Stimulated activated CD8-positive, alpha-beta memory T cell treated with anti-CD3 and anti-CD28 coated beads, Interleukin-15, amount 100 ng/mL, for 48 hours (primary cell): ENCODE measurements at places on chromosomes 7 and 10.

- no peak for DNase-seq
These were observed 76.6 kb upstream of the PFKP start for GRCh38 chr10:2990764-2991163.

- DNase-seq = no peak
These were observed 1.2 kb downstream of the ITIH2 start for GRCh38 chr10:7704071-7705016.

DNA sequence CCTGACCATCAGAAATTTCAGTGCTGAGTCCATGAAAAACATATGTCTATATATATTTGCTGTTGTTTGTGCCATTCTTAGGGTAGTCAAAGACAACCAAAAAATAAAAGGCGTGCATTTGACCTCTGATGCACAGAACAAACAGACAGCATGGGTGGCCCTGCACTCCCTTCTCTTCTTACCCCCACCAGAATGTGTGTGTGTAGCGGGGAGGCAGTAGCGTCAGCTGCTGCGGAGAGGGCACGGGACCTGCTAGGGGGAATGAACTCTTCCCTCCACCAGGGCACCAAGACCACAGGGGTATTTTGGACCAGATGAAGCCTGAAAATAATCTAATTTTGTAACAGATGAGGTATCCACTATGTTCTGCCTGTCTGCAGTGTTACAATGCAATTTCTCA is 277.7 kb upstream of the ZNF32 start:
- no peak for DNase-seq

DNA sequence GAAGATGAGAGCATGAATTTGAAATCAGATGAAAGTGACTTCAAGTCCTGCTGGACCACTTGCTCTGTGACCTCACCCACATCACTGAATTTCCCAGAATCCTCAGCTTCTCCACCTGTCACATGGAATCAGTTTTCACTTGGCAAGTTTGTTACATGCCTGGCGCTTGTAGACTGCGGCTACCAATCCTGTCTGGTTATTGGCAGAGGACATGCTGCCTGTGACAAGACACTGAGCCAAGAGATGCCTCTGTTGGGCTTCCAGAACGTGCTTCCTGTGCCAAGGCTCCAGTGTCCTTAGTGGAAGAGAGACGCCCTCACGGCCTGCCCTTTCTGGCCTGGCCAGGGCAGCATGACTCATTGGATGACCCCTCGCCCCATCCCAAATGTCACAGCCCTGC is 4.4 kb upstream of the MYL10 start:
- no peak for DNase-seq

DNA sequence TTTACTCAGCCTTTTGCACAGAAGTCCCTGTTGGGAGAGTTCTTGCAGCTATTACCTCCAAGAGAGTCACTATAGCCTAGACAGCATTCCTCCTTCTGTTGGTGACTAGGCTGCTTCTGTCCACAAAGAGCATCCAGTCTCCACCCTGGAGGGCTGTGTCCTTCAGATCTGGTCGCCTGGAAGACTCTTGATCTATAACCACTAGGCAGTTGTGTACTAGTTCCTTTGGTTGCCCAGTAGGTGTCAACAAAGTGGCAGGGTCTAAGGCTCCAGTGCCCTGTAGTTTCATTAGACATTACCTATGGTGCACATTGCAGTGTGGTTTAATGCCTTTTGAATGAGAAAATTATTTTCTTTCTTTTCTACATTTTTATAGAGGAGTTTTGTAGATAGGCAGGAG is 11.3 kb upstream of the AKR1C2 start:
- no peak for DNase-seq

GRCh38 chr10:35911954-35912353 is 269.9 kb upstream of the FZD8 start:
- no peak for DNase-seq

DNA sequence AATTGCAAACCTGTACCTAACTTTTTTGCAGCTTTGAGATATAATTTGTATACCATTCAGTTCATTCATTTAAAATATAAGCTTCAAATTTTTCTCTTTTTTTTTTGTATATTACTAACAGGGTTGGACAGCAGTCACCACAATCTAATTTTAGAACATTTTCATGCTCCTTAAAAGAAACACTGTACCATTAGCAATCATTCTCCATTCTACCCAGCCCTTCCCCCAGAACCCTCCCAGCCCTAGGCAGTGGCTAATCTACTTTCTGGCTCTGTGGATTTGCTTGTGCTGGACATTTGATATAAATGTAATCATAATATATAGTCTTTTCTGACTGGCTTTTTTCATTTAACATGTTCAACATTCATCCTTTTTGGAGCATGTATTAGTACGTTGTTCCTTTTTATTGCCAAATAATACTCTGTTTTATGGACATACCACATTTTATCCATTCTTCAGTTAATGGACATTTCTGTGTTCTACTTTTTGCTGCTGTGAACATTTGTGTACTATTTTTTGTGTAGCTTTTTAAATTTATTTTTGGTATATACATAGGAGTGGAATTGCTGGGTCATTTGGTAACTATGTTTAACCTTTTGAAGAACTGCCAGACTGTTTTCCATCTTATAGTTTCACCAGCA is 40.9 kb upstream of the ST7 start:
- DNase-seq = no peak

GRCh38 chr10:44950326-44951225 is 9.0 kb upstream of the RASSF4 start:
- no peak for DNase-seq

DNA sequence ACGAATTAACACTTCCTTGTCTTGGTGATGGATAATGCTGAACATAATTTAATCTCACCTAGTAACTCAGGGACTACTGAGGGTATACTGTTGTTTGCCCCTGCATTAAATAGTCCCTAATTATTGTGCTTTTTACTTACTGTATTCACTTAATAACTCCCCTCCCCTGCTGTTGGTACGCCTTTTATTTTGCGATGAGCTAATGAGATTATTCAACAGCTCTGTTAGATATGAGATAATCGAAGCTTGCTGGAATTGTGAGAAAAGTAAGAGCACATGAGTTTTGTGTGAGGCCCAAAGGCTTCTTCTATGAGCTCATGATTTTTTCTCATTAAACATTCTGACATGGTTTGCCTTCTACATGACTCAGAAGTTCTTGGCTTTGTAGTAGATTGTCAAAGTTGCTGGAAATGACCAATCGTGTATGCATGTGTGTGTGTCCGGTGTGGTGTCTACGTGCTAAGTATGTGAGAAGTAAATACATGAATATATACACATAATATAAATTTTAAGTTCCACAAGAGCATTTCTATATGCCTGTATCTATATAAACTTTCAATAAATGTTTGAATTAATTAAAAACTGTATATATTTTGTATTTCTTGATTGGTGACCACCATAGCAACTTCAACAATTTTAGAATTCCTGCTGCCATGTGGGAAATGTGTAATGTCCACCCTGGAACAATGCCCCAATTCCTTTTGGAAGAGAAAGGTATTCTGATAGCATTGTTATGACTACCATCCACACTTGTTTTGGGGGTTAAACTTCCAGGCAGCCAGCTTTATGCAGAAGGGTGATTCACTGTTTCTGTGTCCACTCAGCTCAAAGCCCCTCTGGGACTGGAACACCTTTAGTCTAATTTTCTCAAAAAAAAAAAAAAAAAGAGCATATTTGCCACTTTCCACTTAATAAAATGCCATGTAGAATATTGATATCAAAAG is 106.2 kb downstream of the SAMD9 start:
- DNase-seq = no peak

- DNase-seq = no peak
These were observed 76.4 kb upstream of the CDC14C start for GRCh38 chr7:48847917-48848316.

GRCh38 chr7:1555046-1555812 is 776 bp downstream of the TMEM184A start:
- no peak for DNase-seq

GRCh38 chr10:97684866-97685394 is 2.1 kb downstream of the AVPI1 start:
- no peak for DNase-seq

DNA sequence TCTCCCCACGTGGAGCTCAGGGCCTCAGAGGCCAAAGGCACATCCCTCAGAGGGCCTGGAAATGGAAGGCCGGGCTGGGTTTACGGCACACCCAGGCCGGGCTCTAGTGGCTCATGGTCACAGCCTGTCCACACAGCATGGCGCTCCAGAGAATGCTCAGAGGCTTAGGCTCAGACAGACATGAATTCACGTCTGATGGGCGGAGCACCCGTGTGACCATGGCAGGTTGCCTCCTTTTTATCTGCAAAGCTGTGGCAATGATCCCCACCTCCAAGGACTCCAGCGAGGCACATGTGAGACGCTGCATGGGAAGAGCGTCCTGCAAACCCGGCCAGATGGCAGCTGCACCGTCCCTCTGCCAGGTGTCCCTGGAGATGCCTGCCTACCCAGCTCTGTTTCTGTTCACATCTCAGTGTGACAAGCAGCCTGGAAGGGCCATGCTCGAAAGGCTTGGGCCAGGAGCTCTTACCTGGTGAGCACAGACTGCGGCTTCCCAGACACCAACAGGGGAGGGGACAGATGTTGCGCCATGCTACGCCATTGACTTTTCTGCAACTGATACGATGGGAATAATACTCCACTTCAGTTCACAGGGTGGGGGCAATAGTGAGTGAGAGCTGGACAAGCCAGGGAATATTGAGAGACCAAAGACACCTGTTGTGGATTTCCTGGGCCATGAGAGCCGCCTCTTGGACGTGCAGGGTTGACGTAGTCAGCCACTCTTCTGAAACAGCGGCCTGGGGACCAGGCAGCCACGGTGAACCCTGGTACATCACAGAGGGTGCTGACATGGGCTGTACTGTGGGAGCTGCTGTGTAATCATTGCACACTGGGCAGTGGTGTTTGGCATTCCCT is 34.4 kb upstream of the FAM20C start:
- DNase-seq = no peak

- DNase-seq = no peak
These were observed 45.1 kb upstream of the ZPBP start for GRCh38 chr7:50138101-50138500.

DNA sequence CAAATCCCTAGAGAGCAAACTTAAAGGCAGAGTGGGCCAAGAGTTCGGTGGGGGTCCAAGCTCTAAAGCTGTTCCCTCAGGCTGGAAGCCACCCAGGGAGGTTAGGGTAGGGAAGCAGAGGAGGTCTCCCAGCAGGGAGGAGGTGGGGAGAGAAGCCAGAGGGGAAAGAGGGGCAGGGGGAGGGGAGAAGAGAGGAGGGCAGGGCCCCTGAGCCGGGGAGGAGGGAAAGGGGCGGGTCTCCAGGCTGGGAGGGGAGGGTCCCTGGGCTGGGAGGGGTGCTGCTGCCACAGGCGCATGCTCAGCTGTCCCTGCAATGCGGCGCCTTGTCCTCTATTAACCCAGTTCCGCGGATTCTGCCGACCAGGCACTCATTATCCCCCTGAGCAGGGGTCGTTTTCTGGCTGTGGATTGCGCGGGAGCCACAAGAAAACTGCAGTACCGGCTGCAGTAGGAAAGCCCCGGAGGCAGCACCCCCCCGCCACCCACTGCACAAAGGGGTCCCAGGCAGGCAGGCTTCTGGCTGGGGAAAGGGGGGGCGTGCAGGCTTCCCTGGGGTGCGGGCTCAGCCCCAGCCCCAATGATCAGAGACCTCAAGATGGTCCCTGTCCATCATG is 49.3 kb downstream of the CAMK2B start:
- no peak for DNase-seq

DNA sequence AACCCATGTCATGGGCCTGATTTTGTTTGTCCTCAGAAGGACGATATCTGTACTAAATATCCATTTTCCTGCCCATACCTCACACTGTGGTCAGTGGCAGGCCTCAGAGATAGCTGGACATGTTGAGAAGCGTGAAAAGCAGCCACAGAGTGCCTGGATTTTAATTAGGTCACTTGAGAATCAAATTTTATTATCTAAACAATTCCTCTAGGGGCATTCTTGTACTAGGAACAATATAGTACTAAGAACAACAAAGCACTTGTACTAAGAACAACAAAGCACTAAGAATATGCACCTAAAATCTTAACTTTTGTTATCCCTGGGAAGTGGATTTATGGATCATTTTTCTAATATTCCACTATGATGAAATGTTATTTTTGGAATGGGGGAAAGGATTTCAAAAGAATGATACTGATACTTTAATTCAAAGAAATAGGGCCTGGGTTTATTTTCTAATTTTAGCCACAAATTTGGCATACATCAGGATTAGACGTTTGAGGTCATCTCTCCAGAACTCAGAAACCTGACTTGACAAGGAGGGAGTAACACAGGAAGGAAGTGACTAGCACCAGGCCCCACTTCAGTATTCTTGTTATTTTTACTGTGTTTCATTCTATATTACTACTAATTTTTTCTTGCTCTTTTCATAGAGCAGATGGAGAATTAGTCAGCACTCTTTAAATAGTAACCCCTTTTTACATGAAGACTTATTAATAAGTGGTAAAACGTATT is 112.2 kb downstream of the EXOC4 start:
- no peak for DNase-seq

DNA sequence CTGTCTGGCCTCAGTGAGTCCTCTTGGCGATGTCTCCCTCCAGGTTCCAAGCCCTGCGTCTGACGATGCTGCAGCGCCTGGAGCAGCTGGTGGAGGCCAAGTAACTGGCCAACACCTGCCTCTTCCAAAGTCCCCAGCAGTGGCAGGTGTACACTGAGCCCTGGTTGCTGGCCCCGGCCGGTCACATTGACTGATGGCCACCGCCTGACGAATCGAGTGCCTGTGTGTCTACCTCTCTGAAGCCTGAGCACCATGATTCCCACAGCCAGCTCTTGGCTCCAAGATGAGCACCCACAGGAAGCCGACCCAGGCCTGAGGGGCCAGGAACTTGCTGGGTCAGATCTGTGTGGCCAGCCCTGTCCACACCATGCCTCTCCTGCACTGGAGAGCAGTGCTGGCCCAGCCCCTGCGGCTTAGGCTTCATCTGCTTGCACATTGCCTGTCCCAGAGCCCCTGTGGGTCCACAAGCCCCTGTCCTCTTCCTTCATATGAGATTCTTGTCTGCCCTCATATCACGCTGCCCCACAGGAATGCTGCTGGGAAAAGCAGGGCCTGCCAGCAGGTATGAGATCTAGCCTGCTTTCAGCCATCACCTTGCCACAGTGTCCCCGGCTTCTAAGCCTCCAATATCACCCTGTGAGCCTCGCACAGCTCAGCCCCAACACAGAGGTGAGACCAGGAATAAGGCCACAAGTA is 7.3 kb upstream of the ZNF22 start:
- DNase-seq = no peak

DNA sequence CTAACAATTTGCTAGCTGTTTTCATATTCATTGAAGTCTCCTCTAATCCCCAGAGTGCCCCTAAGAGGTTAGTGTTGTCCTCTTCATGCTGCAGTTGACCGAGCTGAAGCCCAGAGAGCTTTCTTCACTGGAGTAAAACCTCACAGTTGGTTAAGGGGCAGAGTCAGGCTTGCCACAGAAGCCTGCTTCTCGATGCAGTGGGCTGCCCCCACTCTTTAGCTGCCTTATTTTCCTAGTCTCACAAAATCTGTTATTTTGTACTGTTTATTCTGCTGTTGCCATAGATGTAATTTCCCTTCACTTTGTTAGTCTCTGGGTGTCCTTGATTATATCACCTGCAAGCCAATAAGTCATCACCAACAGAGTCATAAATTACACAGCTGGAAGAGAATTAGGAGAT is 56.3 kb upstream of the ZPBP start:
- no peak for DNase-seq

- no peak for DNase-seq
These were observed 55.2 kb downstream of the SAMD9 start for GRCh38 chr7:93062599-93062998.
